ENCODE measurements at places on chromosomes 3 and 15.

DNA sequence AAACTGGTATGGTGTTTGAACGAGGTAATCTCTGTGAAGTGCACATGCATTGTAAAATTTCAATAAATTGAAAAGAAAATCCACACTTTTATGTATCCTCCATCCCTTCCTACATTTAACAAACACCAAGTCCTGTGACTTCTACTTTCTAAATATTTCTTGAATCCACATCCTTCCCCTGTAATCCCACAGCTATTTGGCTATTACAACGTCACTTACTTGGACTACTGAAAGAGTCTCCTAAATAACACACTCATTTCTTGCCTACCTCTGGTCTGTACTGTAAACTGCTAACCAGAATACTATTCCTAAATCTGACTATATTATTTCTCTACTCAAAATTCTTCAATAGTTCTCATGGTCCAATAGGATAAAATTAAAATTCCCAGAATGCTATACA, 176.1 kb downstream of the NEK10 start:
- DNase-seq, result no peak

DNA sequence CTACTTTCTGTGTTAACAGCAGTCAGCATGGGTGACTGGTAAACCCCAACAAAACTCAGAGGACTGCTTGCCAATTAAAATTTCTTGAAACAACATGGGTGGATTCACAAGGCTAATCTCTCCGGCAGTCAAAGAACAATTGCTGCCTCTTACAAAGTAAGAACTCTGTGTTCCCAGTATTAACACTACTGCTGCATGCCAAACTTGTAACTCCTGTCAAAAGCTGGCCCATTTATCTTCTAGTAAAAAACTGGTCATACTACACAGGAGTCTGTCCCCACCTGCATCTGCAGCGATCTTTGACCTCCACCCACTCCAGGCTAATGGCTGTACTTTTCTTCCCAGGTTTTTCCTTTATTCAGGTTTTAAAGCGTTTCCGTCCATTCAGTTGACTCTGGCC, 8.7 kb upstream of the ZNF589 start:
- DNase-seq, result no peak

DNA sequence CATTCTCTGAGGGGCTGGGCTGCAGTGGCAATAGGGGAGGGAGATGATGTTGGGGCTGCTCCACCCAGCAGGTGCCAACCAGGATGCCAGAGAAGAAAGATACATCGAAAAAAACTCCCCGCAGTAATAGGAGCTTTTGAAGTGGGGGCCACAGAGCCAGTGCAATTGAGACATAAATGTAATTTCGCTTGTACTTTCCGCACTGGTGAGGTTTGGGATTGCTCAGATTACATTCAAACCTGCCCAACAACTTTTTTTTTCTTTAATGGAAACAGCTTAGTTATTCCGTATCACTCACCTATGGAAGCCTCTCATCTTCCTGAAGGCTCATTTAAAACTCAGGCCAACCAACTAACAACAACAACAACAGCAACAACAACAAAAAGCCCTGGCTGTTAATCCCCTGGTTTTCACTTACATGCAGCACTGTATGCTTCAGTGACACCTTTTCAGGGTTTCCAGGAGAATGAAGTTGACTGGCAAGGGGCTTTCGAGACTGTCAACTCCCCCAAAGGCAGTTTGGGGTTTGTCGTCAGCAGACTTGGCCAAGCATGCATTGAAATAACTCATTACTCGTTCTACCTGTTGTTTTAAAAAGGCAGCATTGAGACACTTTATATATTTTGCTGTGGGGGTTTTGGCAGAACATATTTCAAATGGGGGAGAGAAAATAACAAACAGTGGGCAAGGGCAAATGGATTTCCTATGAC, 163.8 kb downstream of the EBLN2 start:
- no peak for DNase-seq

DNA sequence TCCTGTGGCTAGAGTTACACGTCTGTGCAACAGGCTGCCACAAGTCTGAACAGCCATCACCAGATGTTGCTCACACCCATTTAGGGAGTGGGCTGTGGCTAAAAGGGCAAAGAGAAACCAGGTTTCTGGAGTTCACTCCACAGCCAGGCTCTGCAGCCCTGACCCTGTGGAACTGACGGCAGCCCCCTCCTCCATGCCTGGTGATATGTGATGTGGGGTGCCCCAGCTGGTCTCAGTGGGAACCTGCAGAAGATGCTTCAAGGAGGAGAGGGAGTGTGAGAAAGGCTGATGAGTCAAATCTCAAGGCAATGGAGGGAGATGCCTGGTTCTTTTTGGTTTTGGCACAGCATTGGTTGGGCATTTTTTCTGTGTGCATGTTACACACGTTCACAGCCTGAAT, 130.6 kb downstream of the TPRA1 start:
- no peak for DNase-seq

GRCh38 chr3:142035308-142035922, 113.9 kb downstream of the TFDP2 start:
- DNase-seq, result no peak

GRCh38 chr3:73603762-73604171, 21.0 kb downstream of the PDZRN3 start:
- no peak for DNase-seq

DNA sequence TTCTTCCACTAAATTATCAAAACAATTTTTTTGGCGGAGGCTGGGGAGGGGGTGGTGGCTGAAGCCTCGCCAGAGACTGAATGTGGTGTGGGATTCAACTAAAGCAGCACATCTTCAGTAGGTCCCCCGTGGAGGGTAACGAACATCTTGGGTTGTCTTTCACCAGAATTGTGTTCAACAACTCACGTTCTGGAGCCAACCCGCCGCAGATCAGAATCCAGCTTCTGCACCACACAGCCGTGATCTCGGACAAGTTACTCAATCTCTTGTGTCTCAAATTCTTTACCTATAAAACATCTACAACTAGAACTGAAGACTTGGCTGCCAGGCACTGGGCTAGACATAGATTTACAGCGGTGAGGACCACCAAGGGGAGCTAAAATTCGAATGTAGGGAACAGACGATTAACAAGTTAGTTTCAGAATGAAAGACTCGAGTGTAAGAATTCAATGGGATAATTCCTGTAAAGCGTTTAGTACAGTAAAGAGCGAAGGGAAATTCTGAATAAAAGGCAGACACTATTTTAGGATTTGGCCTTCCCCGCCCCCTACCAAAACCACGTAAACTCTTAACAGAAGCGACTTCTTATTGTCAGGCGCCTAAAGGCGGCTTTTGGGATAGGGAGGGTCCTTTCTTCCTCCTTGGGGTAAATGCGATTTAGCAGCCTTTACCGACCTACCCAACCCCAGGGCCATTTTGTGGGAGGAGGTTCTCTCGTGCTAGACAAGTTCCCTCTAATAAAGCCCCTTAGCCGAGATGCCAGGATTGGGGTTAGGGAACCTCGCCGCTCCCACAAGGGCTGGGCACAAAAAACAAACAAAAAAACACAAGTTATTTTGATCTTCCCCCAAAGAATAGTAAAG, 697 bp upstream of the RAB5A start:
- DNase-seq, result peak; percentile 39

- DNase-seq, result no peak
Measured at GRCh38 chr15:101293122-101293521, 1.9 kb downstream of the SNRPA1 start.

DNA sequence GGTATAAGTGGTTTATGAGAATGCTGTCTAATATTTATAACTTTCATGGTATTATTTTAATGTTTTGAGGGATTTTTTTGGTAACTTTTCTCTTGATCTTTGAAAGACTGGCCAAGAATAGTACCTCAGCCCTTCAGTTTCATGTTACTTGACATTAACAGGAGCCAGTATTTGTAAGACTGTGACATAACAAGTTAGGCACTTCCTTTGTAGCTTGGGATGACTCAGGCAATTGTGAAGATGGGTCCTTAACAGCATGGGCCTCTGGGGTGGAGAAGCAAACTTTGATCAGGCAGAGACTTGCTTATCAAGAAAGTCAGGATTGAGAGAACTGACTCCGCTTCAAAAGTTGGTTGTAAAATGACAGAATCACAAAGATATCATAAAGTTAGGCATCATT, 9.5 kb downstream of the LRRC49 start:
- no peak for DNase-seq

DNA sequence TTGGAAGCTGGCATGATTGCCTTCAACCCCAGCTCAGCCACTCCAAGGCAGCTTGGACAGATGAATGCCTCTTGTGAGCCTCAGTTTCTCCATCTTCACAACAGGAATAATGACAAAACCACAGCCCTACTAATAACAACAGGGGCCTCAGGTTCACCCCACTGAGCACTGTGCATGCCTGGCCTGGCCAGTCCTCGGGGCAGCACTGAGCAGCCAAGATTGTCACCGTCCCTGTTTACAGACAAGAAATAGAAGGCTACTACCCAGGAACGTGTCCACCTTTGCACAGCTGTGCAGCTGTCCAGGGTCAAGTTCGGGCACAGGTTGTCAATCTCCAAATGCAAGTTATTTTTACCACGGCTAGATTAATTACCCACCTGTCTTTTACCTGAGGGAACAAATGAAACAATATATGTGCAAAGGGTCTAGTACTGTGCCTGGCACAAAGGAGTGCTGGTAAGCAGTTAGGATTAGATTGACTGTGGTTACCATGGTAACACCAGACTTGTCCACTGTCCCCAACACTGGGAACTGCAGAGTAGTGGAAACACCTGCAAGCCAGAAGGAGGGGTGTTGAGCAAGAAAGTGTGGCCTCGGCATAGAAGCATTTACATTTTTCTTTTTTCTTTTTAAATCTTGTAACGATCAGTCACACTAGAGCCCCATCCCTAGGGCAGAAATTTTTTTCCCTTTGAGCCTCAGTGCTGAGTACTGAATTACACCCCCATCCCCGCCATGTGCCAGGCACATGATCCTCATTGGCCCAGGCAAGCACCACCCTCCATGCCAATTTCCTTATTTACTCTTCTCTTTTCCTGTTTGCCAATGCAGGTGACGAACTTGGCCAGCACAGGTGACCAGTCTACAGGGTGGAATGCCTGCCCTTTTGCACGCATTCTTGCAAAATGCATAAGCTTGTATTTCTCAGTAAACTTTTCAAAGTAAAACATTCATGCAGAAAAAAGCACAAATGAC, 66.3 kb upstream of the SLC6A6 start:
- DNase-seq, result no peak

- DNase-seq, result peak; percentile 40
Measured at GRCh38 chr3:64501298-64501906, 186.4 kb downstream of the ADAMTS9 start.

DNA sequence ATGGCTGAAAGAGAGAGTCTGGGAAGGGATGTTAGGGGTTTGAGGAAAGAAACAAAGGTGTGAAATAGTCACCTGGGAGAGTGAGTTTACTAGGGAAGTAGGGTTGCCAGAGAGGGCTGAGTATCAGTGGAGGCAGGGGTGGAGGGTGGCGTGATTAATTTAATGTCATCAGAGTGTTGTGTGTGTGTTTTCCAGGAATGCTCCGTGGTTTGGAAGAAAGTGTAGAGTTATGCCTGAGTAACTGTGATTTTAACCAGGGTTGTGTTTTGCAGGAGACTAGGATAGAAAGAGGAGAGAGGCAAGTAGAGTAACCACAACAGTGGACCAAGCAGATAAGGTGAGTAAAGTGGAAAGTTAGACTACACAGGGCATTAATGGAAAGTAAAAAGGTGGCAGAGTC, 27.2 kb downstream of the PLD1 start:
- DNase-seq, result no peak

GRCh38 chr15:46703020-46703861, 1014.1 kb upstream of the SEMA6D start:
- DNase-seq, result no peak

DNA sequence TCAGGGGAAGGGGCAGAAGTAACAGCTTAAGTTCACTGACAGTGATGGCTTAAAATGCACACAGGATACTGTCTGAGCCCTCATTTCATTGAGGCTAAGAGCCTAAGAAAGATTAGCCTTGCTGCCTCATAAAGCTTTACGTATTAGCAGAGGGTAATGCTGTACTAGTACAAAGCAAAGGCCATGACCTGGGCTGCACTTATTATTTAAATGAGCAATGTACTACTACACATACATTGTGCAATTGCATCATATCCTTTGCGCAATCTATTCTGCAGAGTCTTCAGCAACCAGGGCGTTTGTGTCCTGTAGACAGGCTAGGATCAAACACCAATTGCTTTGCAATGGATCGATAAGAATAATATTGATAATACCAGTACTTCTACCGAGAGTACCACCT, 221.8 kb downstream of the TPRG1 start:
- peak; percentile 17 for DNase-seq

GRCh38 chr3:117768581-117768980, 1059.0 kb downstream of the TUSC7 start:
- DNase-seq, result no peak

GRCh38 chr3:121690777-121691405, 30.2 kb upstream of the HCLS1 start:
- no peak for DNase-seq

DNA sequence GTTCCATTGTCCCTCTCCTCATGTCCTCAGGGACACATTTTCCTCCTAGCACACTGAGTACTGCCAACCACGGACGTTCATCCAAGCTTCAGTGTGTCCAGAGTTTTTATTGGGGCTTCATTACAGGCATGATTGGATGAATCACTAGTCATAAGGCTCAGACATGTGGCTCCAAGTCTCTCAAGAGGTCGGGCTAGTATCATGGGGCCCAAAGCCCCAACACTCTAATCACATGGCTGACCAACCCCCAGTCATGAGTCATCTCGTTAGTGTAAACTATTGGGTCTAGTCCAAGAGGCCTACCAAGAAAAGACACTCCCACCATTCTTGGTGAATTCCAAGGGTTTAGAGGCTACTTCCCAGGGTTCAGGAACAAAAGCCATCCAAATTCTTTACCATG, 4.4 kb downstream of the TERC start:
- no peak for DNase-seq

- peak; percentile 15 for DNase-seq
Measured at GRCh38 chr3:63193647-63194046, 84.5 kb upstream of the SYNPR start.

DNA sequence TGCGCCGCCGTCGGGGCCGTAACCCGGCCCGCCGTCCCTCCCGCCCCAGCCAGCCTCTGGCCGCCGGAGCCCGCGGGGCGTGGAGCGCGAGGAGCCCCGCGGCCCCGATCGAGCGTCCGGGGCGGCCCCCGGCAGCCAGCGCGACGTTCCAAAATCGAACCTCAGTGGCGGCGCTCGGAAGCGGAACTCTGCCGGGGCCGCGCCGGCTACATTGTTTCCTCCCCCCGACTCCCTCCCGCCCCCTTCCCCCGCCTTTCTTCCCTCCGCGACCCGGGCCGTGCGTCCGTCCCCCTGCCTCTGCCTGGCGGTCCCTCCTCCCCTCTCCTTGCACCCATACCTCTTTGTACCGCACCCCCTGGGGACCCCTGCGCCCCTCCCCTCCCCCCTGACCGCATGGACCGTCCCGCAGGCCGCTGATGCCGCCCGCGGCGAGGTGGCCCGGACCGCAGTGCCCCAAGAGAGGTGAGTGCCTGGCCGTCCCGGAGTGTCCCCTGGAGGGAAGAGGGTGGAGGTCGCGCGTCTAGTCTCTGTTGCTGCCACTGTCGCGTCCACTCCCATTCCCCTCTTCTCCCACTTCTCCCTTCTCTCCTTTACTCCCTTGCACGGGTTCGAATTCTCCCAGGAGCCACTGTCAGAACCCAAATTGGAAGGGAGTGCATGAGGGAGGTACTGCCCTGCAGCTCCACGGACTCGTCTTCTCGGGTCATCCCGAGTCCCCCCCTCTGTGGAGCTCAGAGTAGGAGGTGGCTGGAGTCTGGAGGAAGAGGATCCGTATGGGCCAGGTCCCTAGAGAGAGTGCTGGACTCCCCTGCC, 585 bp downstream of the CSK start:
- DNase-seq, result peak; percentile 76

GRCh38 chr15:41772720-41773331, 1.5 kb upstream of the MAPKBP1 start:
- DNase-seq, result peak; percentile 37
